ENCODE measurements at places on chromosomes 7 and 10. TPM values are rescaled to one million over a fixed set of nuclear protein-coding genes. Genes with fewer than 3 reads are reported as not detected.

Gene KLHL7
- total RNA-seq, result 34.9 TPM

GRCh38 chr10:57689596-57690297 lies 577.9 kb downstream of the IPMK start:
- H3K4me1 ChIP-seq, result peaks cover 20% of the 10 kb centered on the region
- no peak overlapping the region for H3K4me3 ChIP-seq
- H3K36me3 ChIP-seq, result no peaks in the 10 kb centered on the region
- H3K27ac ChIP-seq, result no peak overlapping the region

GRCh38 chr10:78286186-78286585 lies 252.5 kb downstream of the RPS24 start:
- DNase-seq, result no peak
- H3K4me3 ChIP-seq, result no peak overlapping the region
- H3K36me3 ChIP-seq, result no peaks in the 10 kb centered on the region
- H3K27me3 ChIP-seq, result peaks cover 92% of the 10 kb centered on the region

DNA sequence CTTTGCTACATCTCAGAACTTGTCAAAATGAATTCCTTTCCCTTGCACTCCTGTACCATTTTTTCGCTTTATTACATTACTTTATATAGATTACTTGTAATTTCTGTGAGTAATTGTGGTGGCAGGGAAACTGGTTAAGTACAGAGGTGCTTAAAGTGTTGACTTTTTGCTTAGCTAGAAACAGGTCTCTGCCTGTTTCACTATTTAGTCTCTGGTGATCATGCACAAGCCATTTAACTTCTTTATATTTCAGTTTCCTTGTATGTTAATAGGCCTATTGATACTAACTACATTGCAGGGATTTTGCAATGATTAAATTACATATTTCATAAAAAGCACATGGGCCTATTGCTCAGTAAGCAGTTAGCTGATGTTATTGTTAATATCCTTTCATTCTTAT lies 233.8 kb downstream of the PRKG1 start:
- no peaks in the 10 kb centered on the region for H3K27me3 ChIP-seq
- no peak overlapping the region for H3K27ac ChIP-seq
- no peak overlapping the region for H3K4me3 ChIP-seq

- no peak overlapping the region for H3K4me3 ChIP-seq
- no peak for DNase-seq
- H3K27me3 ChIP-seq, result peaks cover 65% of the 10 kb centered on the region
- no peaks in the 10 kb centered on the region for H3K36me3 ChIP-seq
- H3K27ac ChIP-seq, result no peak overlapping the region
Measured at GRCh38 chr7:157700231-157701005, 363.6 kb downstream of the DNAJB6 start.

GRCh38 chr10:100878291-100878910 lies 34.4 kb upstream of the SLF2 start:
- H3K27me3 ChIP-seq, result no peaks in the 10 kb centered on the region
- no peak overlapping the region for H3K27ac ChIP-seq
- no peaks in the 10 kb centered on the region for H3K4me1 ChIP-seq
- no peaks in the 10 kb centered on the region for H3K36me3 ChIP-seq
- peak; percentile 71 for DNase-seq
- H3K4me3 ChIP-seq, result no peak overlapping the region

- peaks cover 60% of the 10 kb centered on the region for H3K27me3 ChIP-seq
- no peaks in the 10 kb centered on the region for H3K36me3 ChIP-seq
- peaks cover 33% of the 10 kb centered on the region for H3K4me1 ChIP-seq
- H3K27ac ChIP-seq, result no peak overlapping the region
Measured at GRCh38 chr10:76112826-76113150, 681.4 kb downstream of the LRMDA start.

- no peaks in the 10 kb centered on the region for H3K36me3 ChIP-seq
- no peak overlapping the region for H3K27ac ChIP-seq
- H3K4me1 ChIP-seq, result no peaks in the 10 kb centered on the region
- no peak overlapping the region for H3K4me3 ChIP-seq
Measured at GRCh38 chr7:141840708-141841107, 577 bp downstream of the PRSS37 start.

Data from PC-3 (cell line).